IMR-90 (cell line): ENCODE measurements at places on chromosomes 1 and 21.

DNA sequence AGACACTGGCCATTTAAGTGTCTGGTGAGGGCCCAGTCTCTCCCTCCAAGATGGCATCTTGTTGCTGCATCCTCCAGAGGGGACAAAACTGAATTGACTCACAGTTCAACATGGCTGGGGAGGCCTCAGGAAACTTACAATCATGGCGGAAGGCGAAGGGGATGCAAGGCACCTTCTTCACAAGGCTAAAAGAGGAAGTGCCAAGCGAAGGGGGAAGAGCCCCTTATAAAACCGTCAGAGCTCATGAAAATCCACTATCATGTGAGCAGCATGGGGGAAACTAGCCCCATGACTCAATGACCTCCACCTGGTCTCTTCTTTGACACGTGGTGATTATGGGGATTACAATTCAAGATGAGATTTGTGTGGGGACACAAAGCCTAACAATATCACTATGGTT is 280.1 kb downstream of the HHAT start:
- no peaks in the 10 kb centered on the region for H3K4me1 ChIP-seq
- no peak overlapping the region for H3K4me3 ChIP-seq
- H3K27ac ChIP-seq = no peak overlapping the region
- no peaks in the 10 kb centered on the region for H3K27me3 ChIP-seq
- H3K36me3 ChIP-seq = no peaks in the 10 kb centered on the region
- no peak for DNase-seq

GRCh38 chr1:8241417-8242014 is 76.4 kb upstream of the SLC45A1 start:
- peaks cover 14% of the 10 kb centered on the region for H3K4me1 ChIP-seq
- H3K27me3 ChIP-seq = no peaks in the 10 kb centered on the region
- DNase-seq = no peak
- H3K4me3 ChIP-seq = no peak overlapping the region
- no peak overlapping the region for H3K27ac ChIP-seq
- no peaks in the 10 kb centered on the region for H3K36me3 ChIP-seq

DNA sequence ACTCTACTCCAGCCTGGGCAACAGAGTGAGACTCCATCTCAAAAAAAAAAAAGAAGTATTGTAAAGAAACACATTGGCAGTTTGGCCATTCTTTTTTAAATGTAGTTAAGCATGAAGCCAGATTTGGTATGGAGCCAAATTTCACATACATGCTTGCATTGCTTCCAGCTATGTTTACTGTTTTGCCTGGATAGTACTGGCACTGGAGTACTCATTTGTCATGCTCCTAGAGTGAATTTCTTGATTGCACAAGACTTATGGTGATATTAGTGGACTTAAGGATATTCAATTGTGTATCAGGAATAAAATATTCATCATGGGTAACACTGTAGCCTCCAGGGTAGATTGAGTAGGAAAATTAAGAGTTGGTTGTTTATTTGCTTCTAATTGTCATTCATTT is 24.5 kb upstream of the SLC9A1 start:
- no peaks in the 10 kb centered on the region for H3K4me1 ChIP-seq
- H3K4me3 ChIP-seq = no peak overlapping the region
- H3K27me3 ChIP-seq = no peaks in the 10 kb centered on the region
- no peak overlapping the region for H3K27ac ChIP-seq
- no peak for DNase-seq

DNA sequence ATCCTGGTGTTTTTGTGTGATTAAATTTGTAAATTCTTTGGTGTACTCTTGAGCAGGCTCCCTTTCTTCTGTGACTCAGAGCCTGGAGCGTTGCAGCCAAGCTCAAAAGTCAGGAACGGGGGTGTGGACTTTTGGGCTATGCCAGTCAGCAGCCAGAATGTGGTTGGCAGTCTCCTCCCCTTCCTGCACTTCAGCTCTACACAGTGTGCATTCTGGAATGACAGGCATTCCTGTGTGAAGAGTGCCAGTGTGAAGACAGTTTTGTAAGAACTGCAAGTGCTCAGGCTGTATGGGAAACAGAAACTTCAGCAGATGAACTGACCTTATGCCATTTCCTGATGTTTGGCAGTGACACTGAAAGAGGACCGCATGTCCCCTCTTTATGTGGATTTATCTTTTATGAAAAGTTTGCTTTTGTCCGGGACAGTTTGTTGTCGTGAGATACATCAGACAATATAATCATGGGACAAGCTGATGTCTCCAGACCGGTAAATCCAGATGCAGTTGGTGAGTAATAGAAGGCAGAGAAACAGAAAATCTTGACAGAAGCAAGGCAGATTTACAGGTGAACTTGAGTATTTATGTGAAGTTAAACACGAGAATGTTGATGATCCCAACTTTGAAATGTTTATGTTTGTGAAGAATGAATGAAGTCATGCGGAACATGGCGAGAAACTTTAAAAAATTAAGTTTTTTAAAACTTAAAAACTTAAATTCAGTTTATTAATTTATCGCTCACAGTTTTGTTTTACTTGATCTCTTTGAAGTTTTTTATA is 67.7 kb upstream of the RCC1 start:
- H3K4me3 ChIP-seq = peak overlapping the region; percentile 37; the same call in 1 of the 2 replicates
- no peaks in the 10 kb centered on the region for H3K27me3 ChIP-seq
- H3K36me3 ChIP-seq = no peaks in the 10 kb centered on the region
- H3K27ac ChIP-seq = no peak overlapping the region; the same call in 1 of the 2 replicates

DNA sequence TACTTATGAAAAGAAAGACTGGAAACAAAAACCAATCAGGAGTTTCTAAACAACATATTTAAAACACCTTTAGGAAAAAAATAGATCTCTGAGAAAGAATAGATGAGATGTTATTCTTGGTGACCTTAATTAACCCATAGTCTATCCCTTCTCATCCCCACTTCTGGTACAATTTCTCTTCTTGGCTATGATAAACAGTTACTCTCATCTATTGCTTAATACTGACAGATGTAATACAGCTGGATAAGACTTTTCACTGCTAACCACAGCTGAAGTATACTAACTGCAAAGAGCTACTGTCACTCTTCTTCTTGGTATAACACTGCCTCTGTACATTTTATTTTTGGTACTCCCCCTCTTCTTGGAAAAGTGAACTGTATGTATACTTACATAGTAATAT is 15.2 kb downstream of the EXTL2 start:
- H3K27me3 ChIP-seq = no peaks in the 10 kb centered on the region
- DNase-seq = no peak
- peaks cover 4% of the 10 kb centered on the region for H3K36me3 ChIP-seq
- no peaks in the 10 kb centered on the region for H3K4me1 ChIP-seq

DNA sequence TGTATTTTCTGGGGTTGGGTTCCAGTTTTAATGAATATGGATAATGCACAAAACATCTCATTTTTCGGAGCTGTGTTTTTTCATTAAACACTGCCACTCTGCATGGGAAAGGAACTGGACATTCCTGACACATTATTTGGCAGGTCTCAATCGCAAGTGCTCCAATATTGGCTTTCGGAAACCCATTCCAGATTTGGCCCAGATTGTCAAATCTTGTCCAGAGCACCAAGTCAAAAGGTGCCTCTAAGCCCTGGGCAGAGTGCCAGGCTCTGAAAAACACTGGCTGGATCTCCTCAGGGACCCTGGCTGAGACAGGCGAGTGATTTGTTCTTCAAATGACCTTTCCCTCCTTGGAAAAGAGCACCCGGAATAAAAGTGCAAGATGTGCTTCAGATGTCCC is 68.4 kb upstream of the MRPS6 start:
- no peak for DNase-seq
- no peak overlapping the region for H3K4me3 ChIP-seq
- no peaks in the 10 kb centered on the region; the same call in 1 of the 2 replicates for H3K27me3 ChIP-seq
- no peak overlapping the region for H3K27ac ChIP-seq
- H3K4me1 ChIP-seq = peaks cover 2% of the 10 kb centered on the region

GRCh38 chr1:214120191-214120590 is 132.4 kb downstream of the PROX1 start:
- no peak for DNase-seq
- peaks cover 3% of the 10 kb centered on the region; the same call in 1 of the 2 replicates for H3K27me3 ChIP-seq
- no peak overlapping the region for H3K27ac ChIP-seq
- H3K4me1 ChIP-seq = no peaks in the 10 kb centered on the region
- H3K36me3 ChIP-seq = no peaks in the 10 kb centered on the region
- no peak overlapping the region for H3K4me3 ChIP-seq

DNA sequence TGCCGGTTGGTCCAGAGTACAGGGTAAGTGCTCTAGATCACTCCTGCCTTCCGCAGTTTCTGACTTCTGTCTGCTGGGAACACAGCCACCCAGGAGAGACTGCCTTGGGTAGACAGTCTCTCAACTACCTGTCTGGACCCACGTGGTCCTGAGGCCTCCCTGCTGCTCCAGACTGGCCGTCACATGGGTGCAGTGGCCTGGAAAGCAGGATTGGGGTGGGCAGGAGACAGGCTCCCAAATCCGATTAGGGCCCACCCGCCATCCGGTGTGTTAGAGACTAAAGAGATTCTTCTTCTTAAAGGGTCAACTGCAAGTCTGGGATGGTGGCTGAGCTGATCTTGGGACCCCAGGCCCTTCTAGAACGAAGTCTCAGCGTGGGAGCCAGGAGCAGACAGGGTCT is 105.5 kb downstream of the EBNA1BP2 start:
- H3K4me3 ChIP-seq = no peak overlapping the region
- H3K27ac ChIP-seq = no peak overlapping the region
- H3K4me1 ChIP-seq = peaks cover 13% of the 10 kb centered on the region

DNA sequence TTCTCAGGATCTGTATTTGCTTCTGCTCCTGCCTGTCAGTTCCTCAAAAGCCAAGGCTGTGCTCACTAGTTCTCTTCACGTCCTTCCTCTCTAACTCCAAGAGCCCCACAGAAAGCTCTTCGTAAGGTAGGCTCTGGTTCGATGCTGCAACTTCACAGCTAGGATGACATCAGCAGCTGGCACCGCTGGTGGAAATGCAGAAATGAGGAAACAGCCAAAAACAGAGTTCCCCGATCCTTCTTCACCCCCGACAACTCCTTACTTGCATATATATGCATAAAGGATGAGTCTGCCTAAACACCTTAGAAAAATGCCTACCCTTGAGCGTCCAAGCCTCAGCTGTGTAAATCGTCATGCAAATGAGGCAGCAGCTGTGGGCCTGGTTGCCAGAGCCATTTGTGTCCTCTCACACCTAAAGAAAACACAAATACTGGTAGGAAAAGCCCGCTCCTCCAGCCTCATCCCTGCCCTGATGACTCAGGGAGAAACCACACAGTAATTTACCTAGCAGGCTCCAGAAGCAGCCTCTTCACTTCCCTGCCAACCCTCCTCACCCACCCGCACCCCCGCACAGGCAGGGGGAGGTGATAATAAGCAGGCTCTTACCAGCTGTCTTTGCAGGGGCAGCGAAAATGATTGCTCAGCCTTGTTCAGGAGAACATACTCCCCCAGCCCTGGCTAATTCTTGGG is 28.2 kb downstream of the BATF3 start:
- H3K27ac ChIP-seq = no peak overlapping the region
- peak; percentile 69 for DNase-seq

- H3K27ac ChIP-seq = no peak overlapping the region
- DNase-seq = no peak
- no peak overlapping the region for H3K4me3 ChIP-seq
- no peaks in the 10 kb centered on the region for H3K36me3 ChIP-seq
- H3K4me1 ChIP-seq = peaks cover 6% of the 10 kb centered on the region
These were observed 82.3 kb downstream of the ADSS2 start for GRCh38 chr1:244369256-244370057.

DNA sequence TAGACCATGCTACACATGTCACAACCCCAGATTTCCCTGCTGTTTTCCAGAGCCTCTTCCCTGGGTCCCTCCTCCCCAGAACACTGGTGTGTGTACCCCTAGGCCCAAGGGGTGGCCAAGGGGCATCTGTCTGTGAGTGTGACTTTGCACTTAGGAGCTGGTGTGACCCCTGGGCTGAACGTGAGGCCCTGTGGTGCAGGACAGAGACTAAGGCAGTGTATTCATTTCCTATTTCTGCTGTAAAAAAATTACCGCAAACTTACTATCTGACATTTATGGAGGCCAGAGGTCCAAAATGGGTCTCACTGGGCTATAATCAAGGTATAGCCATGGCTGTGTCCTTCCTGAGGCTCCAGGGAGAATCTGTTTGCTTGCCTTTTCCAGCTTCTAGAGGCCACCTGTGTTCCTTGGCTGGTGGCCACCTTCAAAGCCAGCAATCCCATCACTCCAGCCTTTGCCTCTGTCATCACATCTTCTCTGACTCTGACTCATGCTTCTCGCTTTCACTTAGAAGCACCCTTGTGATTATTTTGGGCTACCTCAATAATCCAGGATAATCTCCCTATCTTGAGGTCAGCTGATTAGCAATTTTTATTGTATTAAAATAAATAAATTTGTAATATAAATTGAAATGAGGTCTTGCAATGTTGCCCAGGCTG is 24.0 kb upstream of the ELOA start:
- H3K36me3 ChIP-seq = 0 out of 2 replicates have a peak, but pooled peaks cover 4% of the 10 kb centered on the region
- no peaks in the 10 kb centered on the region for H3K27me3 ChIP-seq
- peak; percentile 85 for DNase-seq
- H3K27ac ChIP-seq = no peak overlapping the region
- H3K4me3 ChIP-seq = no peak overlapping the region
- H3K4me1 ChIP-seq = peaks cover 8% of the 10 kb centered on the region

GRCh38 chr1:110003747-110004428 is 19.3 kb downstream of the AHCYL1 start:
- peak; percentile 99 for DNase-seq
- H3K4me1 ChIP-seq = peaks cover 17% of the 10 kb centered on the region
- H3K4me3 ChIP-seq = peak overlapping the region; percentile 29; the same call in 1 of the 2 replicates

GRCh38 chr1:214957330-214958137 is 125.0 kb upstream of the KCNK2 start:
- H3K27ac ChIP-seq = peak overlapping the region; percentile 95
- peaks cover 10% of the 10 kb centered on the region for H3K4me1 ChIP-seq
- no peaks in the 10 kb centered on the region for H3K36me3 ChIP-seq

GRCh38 chr21:46253610-46254124 is 25.1 kb upstream of the LSS start:
- H3K27me3 ChIP-seq = no peaks in the 10 kb centered on the region
- no peak overlapping the region for H3K4me3 ChIP-seq
- peaks cover 75% of the 10 kb centered on the region for H3K36me3 ChIP-seq
- no peaks in the 10 kb centered on the region for H3K4me1 ChIP-seq
- peak; percentile 24 for DNase-seq
- no peak overlapping the region for H3K27ac ChIP-seq

DNA sequence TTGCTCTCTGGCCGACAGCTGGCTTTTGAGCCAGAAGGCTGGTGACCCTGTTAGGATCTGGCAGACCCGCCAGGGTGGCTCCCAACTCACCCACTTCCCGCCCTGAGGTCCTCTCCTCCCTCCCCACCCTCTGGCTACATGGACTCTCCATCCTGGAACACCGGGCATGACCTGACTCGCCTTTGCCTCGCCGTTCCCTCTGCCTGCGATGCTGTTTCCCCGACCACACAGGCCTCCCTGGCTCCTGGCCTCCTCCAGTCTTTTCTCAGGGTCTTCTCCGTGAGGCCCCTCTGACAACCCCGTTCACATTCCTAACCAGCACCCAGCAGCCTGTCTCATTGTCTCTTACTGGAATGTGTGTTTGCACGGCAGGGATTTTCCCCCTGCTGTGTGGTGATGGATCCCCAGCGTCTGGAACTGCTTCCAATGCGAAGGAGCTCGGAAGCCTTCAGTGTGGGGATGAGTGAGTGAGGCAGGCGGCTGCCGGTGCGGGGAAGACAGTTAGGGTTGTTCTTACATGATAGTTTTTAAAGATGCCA is 46.0 kb upstream of the POFUT2 start:
- peaks cover 38% of the 10 kb centered on the region for H3K4me1 ChIP-seq
- DNase-seq = peak; percentile 57
- H3K27ac ChIP-seq = peak overlapping the region; percentile 11; the same call in 1 of the 2 replicates
- H3K27me3 ChIP-seq = no peaks in the 10 kb centered on the region

GRCh38 chr1:83716641-83717040 is 282.3 kb downstream of the TTLL7 start:
- no peaks in the 10 kb centered on the region for H3K27me3 ChIP-seq
- H3K4me1 ChIP-seq = no peaks in the 10 kb centered on the region
- no peak for DNase-seq
- H3K36me3 ChIP-seq = no peaks in the 10 kb centered on the region
- no peak overlapping the region for H3K27ac ChIP-seq
